Lower leg skin (tissue), 4 donors: ENCODE measurements at places on chromosomes 7 and 10. TPM values are rescaled to one million over a fixed set of nuclear protein-coding genes. Genes with fewer than 3 reads are reported as not detected.

The ETV1 gene
- 3.8 TPM for total RNA-seq

The CALN1 gene
- total RNA-seq: 4.8 TPM

The INTS1 gene
- 45.9 TPM for total RNA-seq

The PLEKHS1 gene
- total RNA-seq: 0.76 TPM

The CPN1 gene
- not detected for total RNA-seq

The PTER gene
- 12.1 TPM for total RNA-seq

The METTL27 gene
- 2.0 TPM for total RNA-seq

The SUV39H2 gene
- 5.3 TPM for total RNA-seq

The PON1 gene
- not detected for total RNA-seq

The SAMD9L gene
- total RNA-seq: 1.3 TPM

The LIPN gene
- 25.9 TPM for total RNA-seq

The TRIM74 gene
- 0.19 TPM for total RNA-seq

The ELFN1 gene
- 1.7 TPM for total RNA-seq

The IL15RA gene
- total RNA-seq: 9.3 TPM

The CYP2C19 gene
- 0.17 TPM for total RNA-seq

DNA sequence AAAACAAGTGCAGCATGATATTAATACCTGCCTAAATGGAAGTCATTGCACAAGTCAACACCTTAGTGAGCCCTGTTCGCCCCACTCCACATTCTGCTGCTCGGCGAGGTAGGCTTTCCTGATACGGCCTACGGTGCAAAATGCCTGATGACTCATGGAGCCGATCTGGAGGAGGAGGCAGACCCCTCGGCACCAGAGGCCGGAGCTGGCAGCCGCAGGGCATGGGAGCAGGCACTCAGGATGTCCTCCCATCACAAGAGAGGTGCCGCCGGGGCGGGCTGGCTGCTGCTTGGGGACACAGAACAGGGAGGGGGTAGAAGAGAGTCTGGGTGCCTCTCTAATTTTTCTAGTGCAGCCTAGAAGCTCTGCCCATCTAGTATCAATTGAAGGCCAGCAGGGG is 418.5 kb upstream of the MGMT start:
- DNase-seq: no peak

- no peak for DNase-seq
These were observed 160.8 kb downstream of the SPAG6 start for GRCh38 chr10:22505911-22506685.

GRCh38 chr7:158125721-158126120 is 461.9 kb downstream of the PTPRN2 start:
- no peak for DNase-seq

- no peak for DNase-seq
These were observed 4.7 kb downstream of the EEPD1 start for GRCh38 chr7:36157527-36158320.

DNA sequence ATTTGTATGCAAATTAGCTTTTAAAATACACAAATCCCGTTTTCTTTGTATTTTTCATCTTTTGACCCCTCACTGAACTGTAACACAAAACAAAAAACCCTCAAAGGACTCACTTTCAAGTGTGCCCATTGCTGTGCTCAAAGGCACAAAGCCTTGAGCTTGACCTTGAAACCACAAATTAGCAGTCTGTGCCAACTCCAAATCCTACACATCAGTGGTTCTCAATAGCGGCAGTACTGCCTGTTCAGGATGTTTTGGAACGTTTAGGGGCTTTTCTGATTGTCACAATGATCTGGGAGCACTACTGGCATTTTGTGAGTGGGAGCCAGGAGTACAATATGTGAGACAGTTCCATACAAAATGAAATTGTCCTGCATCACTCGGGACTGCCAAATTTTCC is 55.5 kb downstream of the KDM7A start:
- DNase-seq: no peak

- DNase-seq: no peak
These were observed 222.3 kb downstream of the SNX10 start for GRCh38 chr7:26513948-26514347.

DNA sequence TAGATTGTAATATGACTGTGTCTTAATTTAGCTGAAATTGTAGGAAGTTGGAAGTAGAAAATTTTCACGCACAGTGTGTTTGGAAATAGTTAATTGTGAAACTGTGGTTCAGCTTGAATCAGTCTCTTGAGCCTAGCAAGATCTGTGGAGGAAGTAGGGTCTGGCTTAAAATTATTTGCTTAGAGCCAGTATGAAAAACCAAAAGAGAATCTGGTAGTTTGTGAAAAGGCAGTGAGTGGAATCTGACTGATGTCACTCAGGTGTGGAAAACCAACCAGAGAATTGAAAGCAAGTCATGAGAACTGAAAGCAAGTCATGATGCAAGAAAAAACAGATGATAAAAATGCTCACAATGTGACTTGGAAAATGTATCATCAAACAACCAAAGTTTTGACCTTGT is 11.5 kb downstream of the LIPJ start:
- DNase-seq: no peak

DNA sequence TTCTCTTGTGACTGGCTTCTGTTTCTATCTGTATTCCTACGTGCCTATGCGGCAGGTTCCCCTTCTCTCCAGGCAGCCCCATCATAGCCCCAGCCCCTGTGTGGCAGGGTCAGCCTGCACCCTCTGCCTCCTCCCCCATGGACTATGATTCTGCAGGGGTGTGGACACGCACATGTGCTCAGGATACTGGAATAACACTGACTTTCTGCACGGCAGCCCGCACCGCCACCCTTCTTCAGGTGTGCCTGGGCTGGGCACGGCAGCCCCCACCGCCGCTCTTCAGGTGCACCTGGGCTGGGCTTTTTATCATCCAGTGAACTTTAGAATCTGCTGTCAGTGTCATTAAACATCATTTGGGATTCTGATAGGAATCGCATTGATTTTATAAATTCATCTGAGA is 202.6 kb upstream of the PPP2R2D start:
- DNase-seq: peak; percentile 40

DNA sequence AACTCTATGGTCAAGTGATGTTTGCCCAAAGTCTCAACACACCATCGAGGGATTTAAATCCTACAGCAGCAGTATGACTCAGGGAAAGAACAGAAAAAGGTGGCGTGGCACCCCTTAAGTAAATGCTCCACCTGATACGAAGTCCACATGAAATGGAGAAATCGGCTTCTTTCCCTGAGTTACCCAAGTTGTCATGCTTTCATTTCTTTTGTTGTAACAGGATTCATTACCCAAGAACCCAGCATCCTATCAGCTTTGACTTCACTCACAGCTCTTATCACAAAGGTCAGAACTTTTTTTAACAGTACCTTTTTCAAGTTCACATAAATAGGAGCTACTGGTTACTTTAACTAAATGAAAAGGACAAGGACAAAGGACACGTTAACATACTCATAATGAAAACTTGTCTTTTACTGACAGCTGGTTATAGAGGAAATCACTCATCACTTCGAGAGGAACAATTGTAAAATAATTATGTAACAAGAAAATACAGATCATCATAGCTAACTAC is 219.8 kb upstream of the FRMD4A start:
- DNase-seq: no peak

GRCh38 chr10:122419876-122420623 is 34.4 kb upstream of the ARMS2 start:
- DNase-seq: no peak

DNA sequence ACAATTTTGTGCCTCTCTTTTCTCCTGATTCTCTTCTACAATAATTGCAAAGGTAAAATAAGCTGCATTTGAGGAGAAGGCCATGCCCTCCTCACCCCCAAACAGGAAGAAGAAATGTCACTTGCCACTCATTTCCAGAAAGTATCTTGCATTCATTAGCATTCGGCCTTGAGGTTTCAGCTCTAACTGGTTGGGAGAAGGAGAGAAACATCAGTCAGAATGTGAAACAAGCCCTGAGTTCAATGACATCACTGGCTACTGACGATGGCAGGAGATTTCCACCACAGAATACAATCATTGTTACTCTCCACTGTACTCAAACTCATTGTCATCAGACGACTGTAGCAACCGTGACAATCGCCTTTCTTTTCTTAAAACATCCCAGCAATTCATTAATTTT is 72.8 kb downstream of the PRKCQ start:
- no peak for DNase-seq

GRCh38 chr10:14536241-14537213 is 205.8 kb upstream of the FRMD4A start:
- peak; percentile 93 for DNase-seq

GRCh38 chr7:146346096-146346495 is 229.5 kb downstream of the CNTNAP2 start:
- no peak for DNase-seq

- DNase-seq: no peak
These were observed 2.9 kb downstream of the ADD3 start for GRCh38 chr10:110010486-110011378.

- DNase-seq: no peak
These were observed 67.1 kb downstream of the CUBN start for GRCh38 chr10:17062493-17062892.

GRCh38 chr10:75396631-75397495 is 4.7 kb downstream of the ZNF503 start:
- DNase-seq: no peak

GRCh38 chr10:20955355-20955893 is 58.3 kb upstream of the NEBL start:
- DNase-seq: no peak

DNA sequence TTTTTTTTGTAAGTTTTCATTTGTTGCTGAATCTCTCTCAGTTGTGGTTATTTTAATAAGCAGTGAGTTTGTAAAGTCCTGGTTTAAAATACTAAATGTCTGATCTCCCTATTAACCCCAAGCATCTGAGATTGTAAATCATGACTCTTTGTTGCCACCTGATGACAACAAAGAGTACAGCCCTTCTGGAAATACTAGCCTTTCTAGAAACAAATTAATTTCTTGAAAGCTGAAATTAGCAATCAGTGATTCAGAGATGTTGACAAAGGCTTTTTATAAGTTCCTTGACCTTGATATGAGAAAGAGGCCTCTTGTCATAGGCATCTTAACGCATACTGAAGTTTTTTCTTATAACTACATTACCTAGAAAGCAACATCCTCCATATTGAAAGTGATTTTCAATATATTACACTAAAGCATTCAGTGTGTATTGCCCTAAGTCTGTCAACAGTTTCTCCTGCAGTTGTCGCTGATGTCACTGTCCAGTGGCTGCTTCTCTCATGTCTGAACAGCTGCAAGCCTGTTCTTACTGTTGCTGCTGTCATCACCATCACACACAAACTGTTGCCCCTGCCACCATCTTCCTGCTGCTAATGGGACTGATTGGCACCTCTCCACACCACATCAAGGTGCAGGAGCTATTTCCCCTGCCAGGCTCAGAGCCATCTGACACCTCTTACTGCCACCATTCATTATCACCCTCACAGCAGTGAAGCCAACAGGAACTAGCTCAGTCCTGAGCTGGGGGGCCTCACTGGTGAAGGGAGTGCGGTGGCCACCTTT is 95.1 kb upstream of the LRGUK start:
- no peak for DNase-seq

DNA sequence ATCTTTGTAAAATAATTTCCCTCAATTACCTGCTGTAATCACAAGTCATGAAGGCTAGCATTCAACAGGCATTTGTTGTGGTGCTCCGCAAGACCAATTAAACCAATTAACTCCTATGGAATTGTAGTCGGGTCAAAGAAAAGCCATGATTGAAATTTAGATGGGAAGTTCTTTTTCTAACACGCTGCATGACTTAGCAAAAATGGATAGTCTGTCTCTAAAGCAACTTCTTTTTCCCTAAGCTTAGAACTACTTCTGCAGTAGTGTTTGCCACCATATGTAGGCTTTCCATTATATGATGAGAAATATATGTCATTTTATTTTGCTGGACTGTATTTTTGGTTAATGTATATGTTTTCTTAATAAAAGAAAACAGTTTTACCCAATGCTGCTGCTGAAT is 119.1 kb downstream of the TSPAN12 start:
- DNase-seq: no peak

DNA sequence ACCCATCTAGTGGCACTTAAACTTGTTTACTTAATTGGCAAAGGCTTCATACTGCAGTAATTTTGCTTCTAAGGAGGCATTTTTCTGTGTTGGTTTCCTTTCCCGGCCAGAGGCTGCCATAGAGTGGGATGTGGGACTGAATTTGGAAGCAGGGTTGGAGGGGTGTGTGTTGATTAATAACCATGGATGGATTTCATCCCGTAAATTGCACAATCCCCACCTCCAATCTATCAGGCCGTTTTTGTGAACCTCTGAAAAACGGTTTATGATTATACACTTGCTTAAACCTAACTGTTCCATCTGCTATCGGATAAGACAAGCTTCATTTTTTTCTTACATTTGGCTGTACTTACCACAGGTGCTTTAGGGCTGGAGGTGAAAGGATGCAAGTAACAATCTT is 1.3 kb downstream of the TMEM60 start:
- no peak for DNase-seq

- no peak for DNase-seq
These were observed 46.2 kb downstream of the WDR37 start for GRCh38 chr10:1102416-1102815.

- no peak for DNase-seq
These were observed 220.5 kb downstream of the BAMBI start for GRCh38 chr10:28897617-28898464.

DNA sequence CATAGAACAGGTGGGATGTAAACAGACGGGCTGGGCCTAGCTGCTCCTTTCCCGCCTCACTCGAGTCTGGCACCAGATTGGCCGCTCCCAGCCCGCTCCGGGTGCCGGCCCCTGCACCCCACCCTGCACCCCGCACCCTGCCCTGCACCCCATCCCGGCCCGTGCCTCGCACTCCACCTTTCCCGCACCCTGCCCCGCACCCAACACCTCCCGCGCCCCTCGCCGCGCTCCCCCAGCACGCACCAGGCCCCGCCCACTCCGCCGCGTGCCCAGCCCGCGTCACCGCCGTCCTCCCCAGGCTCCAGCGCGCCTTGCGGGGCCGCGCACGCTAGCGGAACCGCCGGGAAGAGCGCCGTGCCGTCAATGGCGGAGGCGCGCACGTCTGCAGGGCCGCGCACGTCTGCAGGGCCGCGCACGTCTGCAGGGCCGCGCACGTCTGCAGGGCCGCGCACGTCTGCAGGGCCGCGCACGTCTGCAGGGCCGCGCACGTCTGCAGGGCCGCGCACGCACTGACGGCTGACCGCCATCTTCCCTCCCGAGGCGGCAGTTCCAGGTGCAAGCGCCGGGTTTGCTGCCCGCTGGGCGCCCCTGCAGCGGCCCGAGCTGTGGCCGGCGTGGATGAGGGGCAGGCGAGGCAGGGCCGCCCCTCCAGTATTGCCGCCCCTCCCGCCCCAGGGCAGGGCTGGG is at the start of gene UBE3C:
UBE3C (plus strand) TSS at position 503 of the 687 bp plus-strand sequence. CDS start 347 bp downstream, outside the sequence.
- peak; percentile 80 for DNase-seq

DNA sequence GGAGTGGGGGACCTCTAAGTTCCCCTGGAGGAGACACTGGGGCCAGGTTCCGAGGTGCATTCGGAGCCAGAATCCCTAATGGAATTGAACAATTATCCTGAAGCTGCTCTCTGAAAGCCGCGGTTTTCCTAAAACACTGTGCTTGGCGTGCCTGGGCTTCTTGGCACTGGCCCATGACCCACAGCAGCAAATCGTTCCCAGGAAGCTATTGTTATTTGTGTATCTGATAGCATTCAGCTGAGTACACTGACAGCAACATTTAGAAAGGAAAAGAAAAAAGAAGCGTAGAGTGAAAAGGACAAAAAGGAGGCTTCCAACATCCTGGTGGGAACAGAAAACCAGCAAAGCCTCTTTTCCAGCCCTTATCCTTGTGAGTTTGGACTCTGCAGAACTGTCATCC is 339.8 kb downstream of the FRMD4A start:
- DNase-seq: no peak

- no peak for DNase-seq
These were observed 33.1 kb downstream of the STAMBPL1 start for GRCh38 chr10:88913127-88913526.

GRCh38 chr7:31445686-31446355 is 68.1 kb upstream of the ITPRID1 start:
- DNase-seq: no peak

- DNase-seq: no peak
These were observed 128.9 kb upstream of the PLXNA4 start for GRCh38 chr7:132705146-132705545.
